Muscle of arm (tissue), 14 donors: ENCODE measurements at places on chromosomes 1 and 21. TPM values are rescaled to one million over a fixed set of nuclear protein-coding genes. Genes with fewer than 3 reads are reported as not detected.

Gene LCE6A
- not detected for polyA plus RNA-seq

GRCh38 chr1:70778056-70778762 is 269.4 kb downstream of the PTGER3 start:
- DNase-seq = no peak

DNA sequence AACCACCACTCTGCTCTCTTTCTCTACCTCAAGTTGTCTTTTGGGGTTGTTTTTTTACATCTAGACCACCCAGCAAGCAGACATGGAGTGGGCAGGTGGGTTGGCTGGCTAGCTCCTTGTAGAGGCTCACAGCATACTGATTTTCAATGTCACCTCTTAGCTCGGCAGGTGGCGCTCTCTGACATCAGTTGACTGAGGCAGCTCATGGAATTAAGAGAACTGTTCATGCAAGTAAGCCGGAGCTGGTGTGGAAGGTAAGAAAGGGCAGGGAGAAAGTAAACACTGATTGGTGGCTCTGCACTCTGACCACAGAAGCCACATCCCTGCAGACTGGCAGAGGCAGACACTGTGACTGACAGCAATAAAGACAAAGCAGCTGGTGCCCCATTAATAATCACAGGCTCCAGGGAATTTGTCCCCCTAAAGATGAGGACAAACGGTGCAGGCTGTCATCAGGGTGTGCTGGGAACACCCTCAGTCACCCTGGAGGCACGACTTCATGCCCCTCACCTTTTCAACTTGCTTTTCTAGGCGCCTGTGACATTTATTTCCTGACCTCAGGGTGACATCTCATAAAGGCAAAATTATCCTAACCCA is 226.8 kb downstream of the LMX1A start:
- DNase-seq = peak; percentile 36

- no peak for DNase-seq
Observed at GRCh38 chr1:245411245-245412036, 256.7 kb downstream of the KIF26B start.

DNA sequence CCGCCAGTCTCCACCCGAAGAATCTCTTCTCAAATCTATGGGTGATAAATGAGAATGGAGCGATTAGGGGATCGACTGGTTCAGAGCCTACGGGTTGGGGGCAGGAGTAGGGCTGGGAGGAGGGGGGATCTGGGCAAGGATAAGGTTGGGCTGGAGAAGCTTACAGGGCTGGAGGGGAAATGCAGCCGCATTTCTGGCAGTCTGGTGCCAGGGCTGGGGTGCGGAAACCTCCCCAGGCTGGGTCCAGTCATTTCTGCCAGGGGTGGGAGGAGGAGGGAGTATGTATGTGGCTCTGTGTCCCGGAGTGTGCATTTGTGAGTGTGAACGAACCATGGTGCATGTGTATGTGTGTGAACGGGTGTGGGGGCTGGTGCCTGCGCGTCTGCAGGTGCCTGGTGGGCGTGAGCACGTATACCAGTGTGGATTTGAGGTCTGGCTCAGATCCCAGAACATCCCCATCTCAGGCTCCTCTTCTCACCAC is 10.2 kb downstream of the C1orf216 start:
- DNase-seq = no peak
